ENCODE measurements at places on chromosomes 7 and 10. TPM values are rescaled to one million over a fixed set of nuclear protein-coding genes. Genes with fewer than 3 reads are reported as not detected.

Gene ERCC6
- total RNA-seq: 31.8 TPM

Gene GBX1
- total RNA-seq: 0.41 TPM

Gene SEMA3C
- total RNA-seq: 307 TPM

Gene TCAF2
- under 0.01 TPM for total RNA-seq
